ENCODE measurements at places on chromosomes 7 and 10.

DNA sequence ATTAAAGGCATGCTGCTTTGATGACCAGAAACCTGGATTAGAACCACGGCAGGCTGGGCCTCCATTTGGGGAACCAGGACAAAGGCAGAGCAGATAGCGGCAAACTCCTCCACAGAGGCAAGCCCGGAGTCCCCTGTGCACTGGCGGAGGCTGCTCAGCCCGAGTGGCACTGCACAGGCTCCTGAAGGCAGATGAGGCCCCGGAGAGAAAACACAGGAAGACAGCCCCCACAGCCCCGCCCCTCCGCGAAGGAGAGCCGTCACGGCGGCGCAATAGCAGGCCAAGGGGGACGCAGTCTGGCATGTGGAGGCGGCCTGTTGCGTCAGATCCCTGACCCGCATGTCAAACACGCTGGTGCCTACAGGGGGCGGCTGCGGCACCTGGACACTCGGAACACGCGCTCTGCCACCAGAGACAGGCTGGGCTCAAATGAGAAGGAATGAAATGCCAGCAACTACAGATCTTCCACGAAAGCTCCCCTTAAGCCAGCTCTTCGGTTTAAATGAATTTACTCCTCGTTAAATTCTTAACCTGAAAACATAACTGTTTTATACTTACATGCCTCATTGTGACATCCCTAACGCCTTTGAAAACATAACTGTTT lies 128.5 kb downstream of the MAD1L1 start:
- DNase-seq: peak; percentile 71

GRCh38 chr7:20395511-20395910 lies 64.8 kb downstream of the ITGB8 start:
- DNase-seq: no peak

DNA sequence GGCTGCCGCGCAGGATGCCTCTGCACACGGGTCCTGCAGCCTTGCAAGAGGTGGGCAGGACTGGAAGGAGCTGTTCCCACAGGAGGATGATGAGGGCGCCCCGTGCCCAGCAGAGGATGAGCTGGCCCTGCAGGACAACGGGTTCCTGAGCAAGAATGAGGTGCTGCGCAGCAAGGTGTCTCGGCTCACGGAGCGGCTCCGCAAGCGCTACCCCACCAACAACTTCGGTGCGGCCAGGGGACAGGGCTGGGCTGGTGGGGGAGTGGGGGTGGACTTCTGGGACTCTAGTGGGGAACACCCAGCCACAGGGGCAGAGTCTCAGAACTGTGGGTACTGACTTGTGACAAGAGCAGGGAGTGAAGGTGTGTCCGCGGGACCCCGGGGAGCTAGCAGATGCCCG lies 16.0 kb downstream of the ZFYVE27 start:
- no peak for DNase-seq

- peak; percentile 15 for DNase-seq
Measured at GRCh38 chr10:99329304-99329553, at the start of gene CNNM1. Gene CNNM1 (plus strand): TSS chr10:99329356. CDS start chr10:99329388, 32 bp downstream.

- DNase-seq: no peak
Measured at GRCh38 chr10:34905200-34905927, 90.3 kb upstream of the PARD3 start.

GRCh38 chr7:70837589-70837988 lies 294.4 kb upstream of the GALNT17 start:
- DNase-seq: no peak

DNA sequence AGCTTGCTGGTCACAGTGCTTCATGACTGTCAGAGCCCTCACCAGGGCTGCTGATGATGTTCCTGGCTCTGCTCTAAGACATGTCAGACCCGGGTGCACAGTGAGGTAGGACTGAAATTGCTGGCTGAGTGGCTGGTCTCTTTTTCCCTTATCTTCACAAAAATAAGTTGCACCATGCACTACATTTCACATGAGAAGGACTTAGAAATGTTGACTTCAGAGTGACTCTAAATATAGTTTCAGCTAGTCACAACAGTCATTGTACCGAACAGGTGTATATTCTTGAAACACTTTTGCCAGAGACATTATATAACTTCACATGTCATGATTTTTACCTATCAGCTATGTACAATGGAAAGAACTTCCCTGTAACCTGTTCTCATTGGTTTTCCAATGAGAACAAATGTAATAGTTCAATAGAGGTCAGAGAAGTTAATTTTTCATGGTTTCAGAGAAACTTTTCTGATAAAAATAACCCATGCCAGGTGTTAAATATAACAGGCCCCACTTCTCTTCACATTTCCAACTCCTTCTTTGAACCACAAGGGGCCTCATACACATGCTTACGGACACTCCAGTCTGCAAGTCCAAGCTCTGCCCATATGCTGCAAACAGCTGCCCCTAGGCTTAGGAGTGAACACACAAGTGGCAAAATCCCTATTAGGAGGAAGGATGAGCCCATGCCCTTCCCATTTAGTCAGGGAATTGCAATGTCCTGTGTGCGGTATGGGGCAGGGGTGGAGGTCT lies 115.6 kb downstream of the CDK6 start:
- no peak for DNase-seq

- DNase-seq: no peak
Measured at GRCh38 chr7:15749631-15750030, 63.1 kb upstream of the MEOX2 start.

DNA sequence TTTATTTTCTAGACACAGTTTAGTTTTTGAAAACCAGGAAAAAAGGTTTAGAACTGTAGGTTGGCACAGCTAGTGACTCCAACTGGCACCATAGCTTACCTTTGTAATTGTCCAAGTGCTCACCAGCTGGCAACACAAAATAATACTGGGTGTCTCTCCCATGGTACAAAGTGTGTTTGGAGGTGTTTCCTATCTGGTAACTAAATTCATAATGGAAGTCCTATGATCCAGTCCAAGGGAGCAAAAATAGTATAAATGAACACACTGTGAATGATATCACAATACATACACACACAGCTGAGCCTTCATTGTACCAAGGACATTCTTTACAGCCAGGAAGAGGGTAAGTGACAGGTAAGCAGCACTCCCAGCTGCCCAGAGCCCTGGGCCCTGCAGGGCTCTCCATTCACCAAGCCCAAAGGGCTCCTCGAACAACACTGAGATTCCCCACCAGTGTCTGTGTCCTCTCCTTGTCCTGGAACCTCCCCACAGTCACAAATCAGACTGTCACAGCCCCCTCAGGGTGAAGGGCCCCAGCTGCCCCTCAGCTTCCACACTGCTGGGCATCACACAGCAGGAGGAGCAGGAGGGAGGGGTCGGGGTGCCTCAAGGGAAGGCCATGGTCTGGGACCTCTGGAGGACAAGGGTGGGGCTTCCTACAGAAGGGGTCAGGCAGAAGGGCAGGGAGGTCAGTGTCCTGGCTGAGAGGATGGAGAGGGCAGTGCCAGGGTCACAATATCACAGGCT lies 72.1 kb downstream of the PKD1L1 start:
- DNase-seq: no peak

DNA sequence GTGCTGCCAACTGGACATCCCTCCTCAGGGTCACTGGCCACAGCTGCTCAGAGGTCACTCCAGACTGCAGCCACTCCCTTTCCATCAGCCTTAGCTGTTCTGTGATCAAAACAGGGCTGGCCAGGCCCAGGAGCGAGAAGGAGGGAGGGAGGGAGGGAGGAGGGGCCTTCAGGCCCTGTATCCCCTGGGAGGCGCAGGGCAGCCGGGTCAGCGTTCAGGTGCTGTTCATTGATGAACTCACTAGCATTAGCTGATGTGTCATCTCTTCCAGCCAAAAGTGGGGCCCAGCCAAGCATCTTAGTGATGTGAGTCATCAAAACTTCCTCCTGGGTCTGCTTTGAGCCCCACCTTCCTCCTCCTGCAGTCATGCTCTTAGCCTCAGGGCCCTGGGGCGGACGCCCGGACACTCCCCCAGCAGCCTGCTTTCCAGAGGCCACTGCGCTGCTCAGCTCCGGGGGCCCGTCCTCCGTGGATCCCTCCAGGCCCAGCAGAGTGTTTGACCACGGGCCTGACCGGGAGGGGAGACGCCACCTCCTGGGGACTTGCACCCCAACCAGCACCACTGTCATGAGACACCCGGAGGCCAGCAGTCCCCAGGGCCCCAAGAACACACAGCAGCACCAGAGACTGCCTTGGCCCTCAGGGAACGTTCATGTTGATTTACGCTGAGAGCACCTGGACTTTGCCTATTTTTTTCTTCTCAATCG lies 149.2 kb downstream of the PRKAG2 start:
- DNase-seq: peak; percentile 54

- DNase-seq: no peak
Measured at GRCh38 chr7:1963575-1963974, 269.2 kb downstream of the MAD1L1 start.

DNA sequence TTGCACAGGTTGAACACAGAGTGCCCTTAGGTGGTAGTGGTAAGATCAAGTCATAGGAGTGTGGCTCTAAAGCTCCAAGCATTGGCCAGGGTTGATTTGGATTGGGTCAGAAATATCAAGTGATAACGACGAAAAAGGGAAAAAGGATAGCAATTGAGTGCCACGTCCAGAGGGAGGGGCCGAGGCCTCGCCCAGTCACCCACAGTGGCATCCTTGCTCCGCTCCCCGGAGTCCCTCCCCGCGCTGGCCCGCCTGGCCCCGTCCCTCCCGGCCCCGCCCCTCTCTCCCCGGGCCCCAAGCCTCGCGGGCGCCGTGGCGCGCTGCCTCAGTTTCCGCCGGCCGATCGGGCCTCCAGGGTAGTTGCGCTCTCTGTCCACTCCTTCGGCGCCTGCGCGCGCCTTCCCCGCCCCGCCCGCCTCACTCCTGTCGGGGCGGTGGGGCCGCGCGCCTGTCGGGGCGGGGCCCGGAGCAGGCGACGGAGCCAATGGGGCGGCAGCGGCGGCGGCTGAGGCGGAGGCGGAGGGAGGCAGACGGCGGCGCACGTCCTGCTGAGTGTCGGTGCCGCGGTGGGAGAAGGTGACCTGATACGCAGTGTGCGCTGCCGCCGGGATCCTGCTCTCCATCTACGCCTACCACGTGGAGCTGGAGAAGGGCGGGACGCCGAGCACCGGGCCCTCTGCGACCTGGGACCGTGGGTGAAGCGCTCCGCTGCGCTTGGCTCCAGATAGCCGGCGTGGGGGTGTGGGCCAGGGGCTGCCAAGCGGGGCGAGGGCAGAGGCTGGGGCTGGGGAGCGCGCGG lies 209.1 kb upstream of the ZNF722 start:
- DNase-seq: peak; percentile 1

DNA sequence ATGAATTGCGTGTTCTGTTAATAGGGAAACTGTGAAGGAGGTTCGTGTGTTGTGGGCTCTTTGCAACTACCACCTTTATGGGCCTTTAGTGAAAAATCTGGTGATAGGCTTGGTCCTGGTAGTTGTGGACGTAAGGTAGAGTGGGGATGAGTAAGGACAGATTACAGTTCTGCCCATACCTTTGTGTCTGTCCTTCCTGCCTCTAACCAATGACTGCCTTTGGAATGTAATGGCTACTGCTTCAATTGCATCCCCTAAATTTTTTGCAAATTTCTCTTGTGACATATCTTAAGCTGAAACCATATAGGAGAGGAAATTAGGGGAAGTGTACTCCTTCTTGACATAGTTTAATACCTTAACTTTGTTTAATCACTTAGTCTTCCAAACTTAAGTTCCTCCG lies 82.3 kb downstream of the ADK start:
- no peak for DNase-seq

GRCh38 chr10:71984809-71985388 lies 20.7 kb downstream of the CHST3 start:
- no peak for DNase-seq

DNA sequence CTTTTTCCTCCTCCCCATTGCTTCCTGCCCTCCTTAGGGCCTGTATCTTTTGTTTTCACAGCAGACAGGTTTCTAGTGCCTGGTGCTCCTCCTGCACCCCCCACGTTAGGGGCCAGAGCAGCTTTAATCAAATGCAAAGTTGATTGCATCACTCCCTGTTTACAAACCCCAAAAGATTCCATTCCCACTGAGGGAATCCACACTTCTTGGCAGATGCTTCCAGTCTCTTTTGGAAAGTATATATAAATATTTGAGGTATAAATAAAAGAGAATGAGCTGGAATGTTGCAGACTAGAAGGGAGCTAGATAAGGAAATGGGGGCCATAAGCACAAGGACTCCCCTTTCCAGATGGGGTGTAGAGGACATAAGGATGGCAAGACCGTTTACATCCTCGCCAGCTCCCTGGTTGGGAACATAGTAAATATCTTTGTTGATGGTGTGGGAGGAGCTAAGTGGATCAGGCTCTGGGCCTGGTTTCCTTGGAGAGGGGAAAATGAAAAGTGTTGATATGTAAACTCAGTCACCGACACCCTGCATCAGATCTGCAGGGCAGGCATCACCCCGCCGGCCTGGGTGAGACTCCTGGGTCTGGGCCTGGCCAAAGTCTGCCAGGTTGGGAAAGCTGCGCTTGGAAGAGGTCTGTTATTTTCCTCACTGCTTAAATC lies 6.2 kb downstream of the RARRES2 start:
- no peak for DNase-seq

GRCh38 chr7:32481176-32481575 lies 9.0 kb downstream of the LSM5 start:
- DNase-seq: no peak

GRCh38 chr7:18792871-18793595 lies 297.5 kb downstream of the HDAC9 start:
- no peak for DNase-seq

- DNase-seq: no peak
Measured at GRCh38 chr7:110168010-110168409, 922.9 kb upstream of the LRRN3 start.

Data from activated T-cell treated with anti-CD3 and anti-CD28 coated beads for 24 hours (primary cell).